COR-L47 (cell line): ENCODE measurements at places on chromosomes 3 and 15.

DNA sequence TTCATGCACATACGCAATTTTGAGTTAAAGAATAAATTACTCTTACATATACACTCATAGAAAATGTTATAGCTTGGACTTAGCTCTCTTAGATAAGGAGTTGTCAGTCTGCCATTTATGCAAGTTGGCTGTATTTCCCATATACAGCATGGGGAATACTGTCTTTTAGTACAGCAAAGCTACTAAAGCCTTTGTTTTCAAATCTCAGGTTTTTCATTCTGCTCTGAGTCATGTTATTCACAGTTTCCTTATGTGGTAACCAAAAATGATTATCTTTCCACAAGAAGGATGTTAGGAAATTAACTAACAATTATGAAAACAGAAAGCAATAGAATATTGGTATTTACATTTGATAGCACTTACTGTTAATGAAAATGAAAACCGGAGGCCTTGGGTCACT, 4.3 kb upstream of the TIPARP start:
- DNase-seq: no peak

- DNase-seq: no peak
These were observed 23.9 kb downstream of the ILDR1 start for GRCh38 chr3:121998030-121998580.

- no peak for DNase-seq
These were observed 129.1 kb downstream of the ASB7 start for GRCh38 chr15:100731267-100732152.

DNA sequence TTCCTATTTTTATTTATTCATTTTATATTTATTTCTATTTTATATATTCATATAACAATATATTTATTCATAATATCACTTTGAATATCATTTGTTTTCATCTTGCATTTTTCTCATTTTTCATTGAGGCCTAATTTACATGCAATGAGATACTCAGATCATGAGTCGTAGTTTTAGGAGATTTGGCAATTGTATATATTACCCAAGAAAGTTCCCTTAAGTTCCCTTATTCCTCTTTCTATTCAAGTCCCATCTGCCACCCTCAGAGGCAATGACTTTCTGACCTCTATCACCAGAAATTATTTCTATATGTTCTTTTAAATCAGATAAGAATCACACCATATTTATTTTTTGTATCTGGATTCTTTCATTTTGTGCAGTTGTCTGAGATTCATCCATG, 329.1 kb upstream of the TPRG1 start:
- no peak for DNase-seq

GRCh38 chr3:44098656-44099415, 142.8 kb upstream of the TOPAZ1 start:
- no peak for DNase-seq

- DNase-seq: no peak
These were observed 448.6 kb downstream of the ERC2 start for GRCh38 chr3:56019490-56020146.

GRCh38 chr3:181328346-181328745, 338.8 kb upstream of the DNAJC19 start:
- peak; percentile 48 for DNase-seq

DNA sequence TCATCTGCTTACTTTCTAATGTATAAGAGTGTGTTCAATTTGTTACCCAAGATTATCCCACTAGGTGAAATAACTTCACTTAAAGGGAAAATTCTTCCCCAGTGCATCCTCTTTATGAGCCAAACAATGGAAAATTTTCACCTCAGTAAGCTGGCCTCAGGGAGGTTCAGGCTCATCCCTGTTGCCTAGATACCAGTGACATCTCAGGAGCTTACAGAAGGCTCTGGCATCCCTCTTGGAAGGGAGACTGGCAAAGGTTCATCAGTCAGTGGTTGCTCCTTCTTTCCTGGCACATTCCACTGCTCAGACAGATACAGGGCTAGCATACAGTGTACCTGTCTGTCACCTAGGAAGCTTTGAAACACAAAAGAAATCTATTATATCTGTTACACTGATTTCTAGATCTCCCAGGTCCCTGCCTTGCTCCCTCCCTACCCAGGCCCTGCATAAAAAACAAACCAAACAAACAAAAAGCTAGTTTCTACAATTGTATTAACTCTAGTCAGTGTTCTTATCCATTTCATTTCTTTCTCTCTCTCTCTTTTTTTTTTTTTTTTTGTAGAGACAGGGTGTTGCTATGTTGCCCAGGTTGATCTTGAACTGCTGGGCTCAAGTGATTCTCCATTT, 1.7 kb downstream of the IP6K2 start:
- no peak for DNase-seq

DNA sequence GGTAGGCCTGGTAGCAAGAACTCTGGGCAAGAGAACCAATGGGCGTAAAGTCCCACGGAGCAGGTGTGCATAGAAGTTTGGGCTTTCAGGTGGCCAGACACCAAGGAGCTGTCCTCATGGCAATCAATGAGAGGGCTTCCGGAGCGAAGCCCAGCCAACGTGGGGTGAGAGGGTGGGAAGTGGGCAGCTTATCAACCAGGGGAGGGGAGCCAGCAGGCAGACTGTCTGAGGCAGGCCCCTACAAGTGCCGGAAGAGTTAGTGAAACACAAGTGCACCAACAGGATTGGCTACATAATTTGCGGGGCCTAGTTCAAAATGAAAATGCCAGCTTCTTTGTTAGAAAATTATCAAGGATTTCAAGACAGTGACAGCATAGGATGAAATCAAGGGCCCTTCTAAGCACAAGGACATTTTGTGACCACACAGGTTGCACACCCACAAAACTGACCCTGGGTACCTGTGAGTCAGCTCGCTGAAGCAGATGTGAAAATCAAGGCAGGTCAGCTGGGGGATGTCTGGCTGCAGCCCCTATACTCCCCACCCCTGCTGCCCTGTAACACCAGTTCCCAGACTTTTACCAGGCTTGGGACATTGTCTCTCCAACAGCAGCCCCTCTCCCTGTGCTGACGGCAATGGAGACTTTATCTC, 102.1 kb upstream of the ETV5 start:
- no peak for DNase-seq

- no peak for DNase-seq
These were observed 335.0 kb upstream of the CTNNB1 start for GRCh38 chr3:40864146-40864782.

DNA sequence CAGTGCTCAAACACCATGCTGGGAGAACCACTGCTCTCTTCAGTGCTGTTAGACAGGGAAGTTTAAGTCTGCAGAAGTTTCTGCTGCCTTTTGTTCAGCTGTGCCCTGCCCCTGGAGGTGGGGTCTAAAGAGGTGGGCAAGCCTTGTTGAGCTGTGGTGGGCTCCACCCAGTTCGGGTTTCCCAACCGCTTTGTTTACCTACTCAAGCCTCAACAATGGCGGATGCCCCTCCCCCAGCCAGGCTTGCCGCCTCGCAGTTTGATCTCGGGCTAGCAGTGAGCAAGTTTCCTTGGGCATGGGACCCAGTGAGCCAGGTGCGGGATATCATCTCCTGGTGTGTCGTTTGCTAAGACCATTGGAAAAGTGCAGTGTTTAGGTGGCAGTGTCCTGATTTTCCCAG, 670.2 kb upstream of the ALCAM start:
- DNase-seq: no peak

DNA sequence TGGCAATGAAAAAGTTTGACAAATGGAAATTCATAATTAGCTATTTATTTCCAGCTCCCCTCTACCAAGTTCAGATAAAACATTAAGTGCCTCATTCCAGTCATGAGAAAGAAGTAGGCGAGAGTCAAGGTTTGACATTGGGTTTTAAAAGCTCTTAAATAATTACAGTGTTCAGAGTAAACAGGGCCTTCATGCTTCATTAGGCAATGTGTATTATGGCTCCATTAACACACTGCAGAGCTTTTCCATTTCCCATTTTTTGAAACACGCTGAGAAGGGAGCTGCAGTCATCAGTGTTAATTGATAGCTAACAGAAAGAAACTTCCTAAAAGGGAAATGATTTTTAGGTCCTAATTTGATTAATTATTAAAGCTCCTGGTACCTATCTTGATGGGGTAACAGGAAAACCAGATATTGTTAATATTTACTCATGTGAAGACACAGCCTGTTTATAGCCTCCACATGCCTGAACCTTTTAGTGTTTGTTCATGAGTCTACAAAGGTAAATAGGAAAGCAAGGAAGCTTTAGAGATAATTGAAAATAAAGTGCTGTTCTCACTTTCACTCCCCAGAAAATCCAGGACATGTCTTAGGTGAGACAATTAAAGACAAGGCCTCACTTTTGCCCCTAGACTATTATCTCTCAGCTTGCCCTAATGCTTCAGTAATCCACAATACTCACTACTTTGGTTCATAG, 28.7 kb downstream of the SST start:
- peak; percentile 15 for DNase-seq
